ENCODE measurements at places on chromosomes 1 and 21. TPM values are rescaled to one million over a fixed set of nuclear protein-coding genes. Genes with fewer than 3 reads are reported as not detected.

KIF21B gene
- 0.33 TPM for total RNA-seq

MGST3 gene
- 96.0 TPM for total RNA-seq

SRGAP2C gene
- total RNA-seq, result 24.1 TPM

GRCh38 chr1:67019600-67020136 is 34.3 kb downstream of the SLC35D1 start:
- peak; percentile 26 for DNase-seq

- DNase-seq, result no peak
Measured at GRCh38 chr1:169236143-169236542, 129.7 kb downstream of the ATP1B1 start.

- DNase-seq, result peak; percentile 100
Measured at GRCh38 chr1:210372931-210373627, 44.4 kb downstream of the HHAT start.

DNA sequence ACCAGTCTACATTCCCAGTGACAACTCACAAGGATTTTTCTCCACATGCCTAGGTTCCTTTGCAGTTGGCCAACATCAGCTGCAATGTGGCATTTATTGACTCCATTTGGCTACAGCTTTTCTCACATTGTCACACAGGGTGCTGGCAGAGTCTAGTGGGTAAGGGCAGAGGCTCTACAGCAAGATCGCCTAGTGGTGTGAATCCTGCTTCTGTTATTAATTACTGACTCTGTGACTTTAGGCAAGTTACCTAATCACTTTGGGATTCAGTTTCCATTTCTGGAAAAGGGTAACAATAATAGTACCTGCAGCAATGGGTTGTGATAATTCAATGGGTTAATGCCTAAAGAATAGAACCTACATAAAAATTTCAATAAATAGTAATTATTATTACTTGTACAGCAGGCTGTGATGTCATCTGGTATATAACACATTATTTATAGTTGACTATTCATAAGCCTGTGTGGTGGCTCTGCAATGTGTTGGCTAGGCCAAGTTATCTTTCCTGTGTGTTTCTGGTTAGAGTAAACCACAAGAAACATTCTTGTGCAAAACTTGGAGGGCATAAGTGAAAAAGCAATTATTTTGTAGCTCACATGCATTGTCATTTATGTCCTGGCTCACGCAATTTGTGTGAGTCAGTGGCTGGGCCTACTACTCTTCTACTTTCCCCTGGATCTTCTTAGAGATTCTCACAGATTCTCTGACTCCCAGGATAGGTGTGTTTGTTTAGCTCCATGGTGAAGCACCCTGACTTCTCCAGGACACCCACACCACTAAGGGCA is 59.5 kb downstream of the PTGS2 start:
- DNase-seq, result peak; percentile 92

DNA sequence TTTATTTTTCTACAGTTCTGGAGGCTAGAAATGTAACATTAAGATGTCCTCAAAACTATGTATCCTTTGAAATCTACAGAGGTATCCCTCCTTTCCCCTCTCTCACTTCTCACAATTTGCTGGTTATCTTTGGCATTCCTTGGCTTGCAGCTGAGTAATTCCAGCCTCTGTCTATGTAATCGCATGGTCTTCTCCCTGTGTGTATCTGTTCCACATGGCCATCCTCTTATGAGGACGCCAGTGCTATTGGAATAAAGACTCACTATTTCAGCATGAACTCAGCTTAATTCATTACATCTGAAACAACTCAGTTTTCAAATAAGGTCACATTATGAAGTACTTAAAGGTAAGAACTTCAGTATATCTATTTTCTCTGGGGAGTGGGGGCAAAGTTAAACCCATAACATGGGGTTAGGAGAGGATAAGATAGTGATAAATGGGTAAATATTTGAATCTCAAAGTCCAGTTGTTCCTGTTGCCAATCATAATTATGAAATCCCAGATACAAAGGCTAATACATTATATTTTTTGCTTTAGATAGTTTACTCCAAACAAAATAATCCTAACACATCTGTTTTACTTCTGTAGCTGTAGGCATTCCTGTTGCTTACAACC is 1290.8 kb downstream of the NCAM2 start:
- DNase-seq, result no peak
